ENCODE measurements at places on chromosomes 2 and 18.

DNA sequence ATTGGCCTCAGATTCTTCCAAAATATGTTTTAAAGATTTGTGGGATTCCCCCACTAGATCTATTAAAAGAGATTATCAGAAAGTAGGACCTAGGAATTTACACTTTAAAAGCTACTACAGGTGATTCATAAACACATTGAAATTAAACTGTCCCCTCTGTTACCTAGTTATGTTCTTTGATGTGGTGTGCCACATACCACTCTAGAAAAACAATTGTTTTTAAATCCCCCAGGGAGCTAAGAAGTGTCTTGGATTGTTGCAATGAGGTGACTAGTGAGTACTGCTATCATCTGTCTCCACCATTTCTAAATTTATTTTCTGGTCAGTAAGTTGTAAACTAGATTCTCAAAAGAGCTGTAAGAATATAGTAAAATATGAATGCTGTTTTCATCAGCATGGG lies 214.5 kb upstream of the DOK6 start:
- ATAC-seq = no peak

DNA sequence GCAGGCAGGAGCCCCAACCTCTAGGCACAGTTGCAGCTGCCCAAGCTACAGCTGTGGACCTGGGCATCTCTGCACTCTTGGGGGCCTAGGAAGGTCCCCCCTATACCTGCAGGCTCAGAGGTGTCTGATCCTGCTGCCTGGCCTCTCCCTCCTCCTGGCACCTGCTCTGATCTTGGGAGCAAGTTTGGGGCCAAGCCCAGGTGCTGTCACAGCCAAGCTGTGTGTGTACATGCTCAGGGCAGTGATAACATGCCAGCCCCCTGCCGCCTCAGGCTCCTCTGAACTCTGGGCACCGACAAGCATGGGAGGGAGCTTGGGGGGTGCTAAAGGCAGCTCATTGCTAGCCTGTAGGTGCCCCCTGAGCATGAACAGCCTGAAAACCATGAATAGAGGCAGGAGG lies 829.6 kb upstream of the VRK2 start:
- ATAC-seq = no peak

GRCh38 chr2:30217644-30218337 lies 13.5 kb upstream of the LBH start:
- ATAC-seq = peak; percentile 54

GRCh38 chr2:146220957-146221356 lies 1623.9 kb upstream of the ACVR2A start:
- no peak for ATAC-seq

- no peak for ATAC-seq
These were observed 7.8 kb upstream of the ZNF532 start for GRCh38 chr18:58856881-58857280.

GRCh38 chr2:162018530-162018929 lies 55.5 kb downstream of the DPP4 start:
- no peak for ATAC-seq

DNA sequence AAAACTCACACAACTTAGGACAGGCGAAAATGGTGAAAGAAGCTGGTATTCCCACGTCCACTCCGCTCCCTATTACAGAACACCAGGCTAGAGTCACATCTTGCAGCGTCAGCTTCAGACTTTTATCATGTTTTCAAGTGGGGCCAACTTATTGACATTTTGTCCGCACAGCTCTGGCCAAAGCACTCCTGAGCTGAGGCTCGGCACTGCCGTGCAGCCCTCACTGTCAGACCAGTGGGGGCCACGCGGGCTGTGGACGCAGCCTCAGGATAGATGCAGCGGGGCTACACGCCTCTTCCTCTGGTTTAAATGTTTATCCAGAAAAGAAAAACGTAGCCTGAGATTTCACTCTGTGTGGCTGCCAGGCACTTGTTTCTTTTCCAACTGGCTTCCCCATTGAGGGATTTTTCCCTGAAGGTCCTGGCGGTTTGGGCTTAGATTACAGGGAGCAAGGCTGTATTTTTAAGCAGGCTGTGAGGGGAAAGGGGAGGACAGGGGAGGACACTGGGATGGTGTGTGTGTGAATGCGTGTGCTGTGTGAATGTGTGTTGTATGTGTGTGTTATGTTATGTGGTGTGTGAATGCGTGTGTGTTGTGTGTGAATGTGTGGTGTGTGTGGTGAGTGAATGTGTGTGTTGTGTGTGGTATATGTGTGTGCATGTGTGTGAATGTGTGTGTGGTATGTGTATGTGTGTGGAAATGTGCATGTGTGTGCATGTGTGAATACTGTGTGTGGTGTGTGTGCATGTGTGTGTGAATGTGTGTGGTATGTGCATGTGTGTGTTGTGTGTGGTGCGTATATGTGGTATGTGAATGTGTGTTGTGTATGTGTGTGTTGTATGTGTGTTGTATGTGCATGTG lies 267.6 kb downstream of the DCDC2C start:
- no peak for ATAC-seq

DNA sequence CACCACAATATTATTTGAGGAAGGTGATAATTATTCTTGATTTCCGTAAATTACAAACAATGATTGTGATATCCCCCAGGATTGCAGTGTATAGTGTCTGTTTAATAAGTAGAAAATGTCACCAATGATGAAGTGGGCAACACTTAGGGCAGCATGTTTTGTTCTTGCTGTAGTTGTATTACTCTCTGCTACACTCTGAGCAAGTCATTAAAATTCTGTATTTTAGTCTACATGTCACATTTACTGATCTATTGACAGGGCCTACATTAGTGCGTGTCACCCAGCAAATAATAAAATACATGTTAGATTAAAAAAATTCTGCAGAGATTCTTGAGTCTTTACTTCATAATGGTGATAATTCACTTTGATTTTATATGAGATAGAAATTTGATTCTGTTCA lies 247.6 kb downstream of the TMX3 start:
- ATAC-seq = no peak

GRCh38 chr2:32231959-32232358 lies 32.7 kb downstream of the NLRC4 start:
- no peak for ATAC-seq

DNA sequence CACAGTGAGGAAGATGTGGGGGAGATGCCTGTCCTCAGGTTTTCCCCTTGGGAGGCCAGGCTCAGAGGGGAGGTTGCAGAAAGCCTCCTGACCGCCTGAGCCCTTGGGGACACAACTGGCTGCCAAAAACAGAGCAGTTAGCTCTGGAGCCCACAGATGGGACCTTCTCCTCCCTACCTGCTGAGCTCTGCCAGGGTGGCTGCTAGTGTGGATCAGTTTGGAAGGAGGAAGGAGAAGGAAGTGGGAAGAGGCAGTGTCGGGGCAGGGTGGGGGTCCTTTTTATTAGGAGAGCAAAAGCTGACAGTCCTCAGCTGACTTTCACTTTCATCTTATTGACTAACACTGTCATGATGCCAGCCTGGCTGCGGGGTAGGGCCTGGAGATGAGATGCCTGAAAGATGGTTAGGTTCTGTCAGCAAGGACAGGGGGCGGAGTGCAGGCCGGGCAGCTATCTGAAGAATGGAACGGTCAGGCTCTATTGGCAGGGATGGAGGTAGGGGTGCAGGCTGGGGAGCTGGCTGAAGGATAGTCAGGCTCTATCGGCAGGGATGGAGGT lies 188.5 kb upstream of the HDAC4 start:
- no peak for ATAC-seq

- no peak for ATAC-seq
These were observed 12.4 kb downstream of the EHD3 start for GRCh38 chr2:31246184-31246852.

DNA sequence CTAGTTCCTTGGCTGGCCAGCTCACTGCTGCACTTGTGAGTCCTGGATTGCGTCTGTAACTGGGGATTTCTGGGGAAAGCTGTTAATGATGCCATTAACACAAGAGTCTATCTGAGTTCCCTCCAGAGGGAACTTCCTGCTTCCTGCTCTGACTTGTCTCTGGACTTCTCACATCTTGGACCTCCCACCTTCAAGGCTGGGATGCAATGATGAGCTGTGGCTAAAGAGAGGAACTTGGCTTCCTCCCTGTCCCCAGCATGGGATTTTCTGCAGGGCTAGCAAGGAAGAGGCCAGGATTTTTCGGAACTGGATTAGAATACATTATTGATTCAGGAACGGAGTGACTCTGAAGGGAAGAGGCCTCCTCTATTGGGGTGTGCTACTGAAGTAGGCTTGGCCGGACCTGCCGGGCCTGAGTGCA lies 155.5 kb downstream of the CLIP4 start:
- ATAC-seq = no peak

- ATAC-seq = no peak
These were observed 436 bp upstream of the SMYD1 start for GRCh38 chr2:88067189-88067588.

DNA sequence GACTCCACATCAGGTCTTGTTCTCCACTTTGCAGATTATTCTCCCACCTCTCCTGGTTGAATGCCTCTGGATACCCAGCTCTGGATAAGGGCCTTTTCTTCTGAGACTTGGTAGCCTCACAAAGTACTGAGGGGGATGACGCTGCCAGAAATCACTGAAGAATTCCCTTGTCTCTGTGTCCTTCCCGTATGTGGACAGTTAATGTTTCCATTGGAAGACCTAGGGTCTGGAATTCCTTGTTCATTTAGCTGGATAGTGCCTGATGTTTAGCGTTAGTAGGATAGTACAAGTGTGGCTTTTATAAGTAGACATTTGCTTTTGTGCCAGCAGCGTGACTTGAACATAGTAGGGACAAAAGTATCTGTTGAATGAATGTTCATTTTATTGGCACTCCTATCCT lies 76.9 kb downstream of the CLHC1 start:
- ATAC-seq = no peak

Data from gastroesophageal sphincter (tissue), 4 donors.